ENCODE measurements at places on chromosomes 5 and 9.

- DNase-seq: no peak
Observed at GRCh38 chr9:17065062-17065461, 69.8 kb upstream of the CNTLN start.

DNA sequence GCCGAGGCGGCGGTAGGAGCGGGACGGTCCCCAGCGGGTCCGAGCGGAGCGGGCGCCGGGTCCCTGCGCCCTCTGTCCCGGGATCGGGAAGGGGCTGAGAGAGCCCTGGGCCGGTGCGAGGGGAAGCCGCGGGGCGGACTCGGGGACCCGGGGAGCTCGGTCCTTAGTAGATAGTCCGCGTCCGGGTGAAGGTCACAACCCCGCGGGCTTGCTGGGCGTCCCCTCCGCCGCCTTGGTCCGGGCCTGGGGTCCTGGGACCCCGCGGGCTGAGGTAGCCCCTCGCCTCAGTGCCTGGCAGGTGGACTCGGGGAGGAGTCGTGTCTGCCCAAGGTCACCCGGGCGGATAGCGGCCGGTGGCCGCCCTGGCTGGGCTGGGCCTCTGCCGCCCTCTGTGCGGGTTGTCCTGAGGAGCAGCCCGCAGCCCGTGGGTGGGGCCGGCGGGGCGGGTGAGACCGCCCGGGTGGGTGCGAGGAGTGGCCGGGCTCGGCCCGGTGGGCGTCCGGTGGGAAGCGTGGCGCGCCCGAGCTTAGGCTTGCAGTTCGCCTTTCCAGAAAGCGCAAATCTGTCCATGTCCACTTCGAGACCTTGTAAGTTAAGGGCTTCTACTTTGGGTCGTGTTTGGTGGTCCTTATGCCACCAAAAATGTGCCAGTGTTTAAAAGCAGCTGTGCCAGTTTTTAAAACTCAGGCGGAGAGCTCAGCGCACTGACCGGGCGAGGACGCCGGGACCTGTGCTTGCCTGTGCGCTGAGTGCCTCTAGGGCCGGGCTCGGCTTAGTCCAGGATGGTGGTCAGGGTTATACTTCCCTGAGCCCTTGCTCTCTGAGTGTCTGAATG, 554 bp downstream of the SDHA start:
- no peak for DNase-seq

- DNase-seq: no peak
Observed at GRCh38 chr5:141734501-141735229, 52.6 kb upstream of the ARAP3 start.

DNA sequence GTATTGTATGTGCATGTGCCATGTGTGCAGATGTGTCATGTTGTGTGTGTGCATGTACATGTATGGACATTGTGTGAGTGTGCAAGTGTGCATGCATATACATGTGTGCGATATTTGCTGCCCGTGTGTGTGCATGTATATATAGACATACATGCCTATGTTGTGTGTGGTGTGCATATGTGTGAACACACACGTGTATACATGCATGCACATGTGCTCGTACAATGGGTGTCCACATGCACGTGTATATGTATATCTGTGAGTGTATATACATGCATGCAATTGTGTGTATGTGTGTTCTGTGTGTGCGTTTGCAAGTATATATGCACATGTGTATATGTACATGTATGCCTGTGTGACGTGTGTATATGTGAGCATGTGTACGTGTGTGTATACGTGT, 3.0 kb upstream of the SLC6A18 start:
- no peak for DNase-seq

- no peak for DNase-seq
Observed at GRCh38 chr9:90526386-90526785, 116.2 kb downstream of the DIRAS2 start.

- no peak for DNase-seq
Observed at GRCh38 chr5:72597456-72597948, 90.3 kb upstream of the ZNF366 start.

- no peak for DNase-seq
Observed at GRCh38 chr9:104784098-104784497, 20.2 kb downstream of the NIPSNAP3B start.

- no peak for DNase-seq
Observed at GRCh38 chr5:42745426-42745825, 11.2 kb upstream of the CCDC152 start.

GRCh38 chr9:39587844-39588499, 232.5 kb downstream of the SPATA31A1 start:
- no peak for DNase-seq

GRCh38 chr9:80552931-80553330, 981.2 kb downstream of the TLE4 start:
- no peak for DNase-seq

DNA sequence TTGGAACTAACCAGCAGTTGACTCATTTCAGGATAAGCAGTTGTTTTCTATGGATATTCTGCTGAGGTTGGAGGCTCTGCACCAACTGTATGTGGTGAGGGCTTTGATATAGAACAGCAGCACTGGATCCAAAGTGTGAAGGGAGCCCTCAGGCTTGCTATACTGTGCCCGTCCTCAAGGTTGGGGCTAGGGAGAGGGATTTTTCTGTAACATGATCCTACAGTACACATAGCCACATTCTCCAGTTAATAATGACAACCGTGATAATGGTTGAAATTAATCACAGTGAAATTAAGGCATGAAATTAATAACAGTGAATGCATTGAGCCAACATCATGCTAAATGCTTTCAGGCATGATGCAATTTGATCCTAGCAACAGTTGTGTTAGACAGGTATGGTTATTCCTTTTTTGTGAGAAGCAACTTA, 36.7 kb downstream of the ARHGAP26 start:
- no peak for DNase-seq
